Umbilical cord (tissue), 2 donors: ENCODE measurements at places on chromosomes 1 and 21. TPM values are rescaled to one million over a fixed set of nuclear protein-coding genes. Genes with fewer than 3 reads are reported as not detected.

DNA sequence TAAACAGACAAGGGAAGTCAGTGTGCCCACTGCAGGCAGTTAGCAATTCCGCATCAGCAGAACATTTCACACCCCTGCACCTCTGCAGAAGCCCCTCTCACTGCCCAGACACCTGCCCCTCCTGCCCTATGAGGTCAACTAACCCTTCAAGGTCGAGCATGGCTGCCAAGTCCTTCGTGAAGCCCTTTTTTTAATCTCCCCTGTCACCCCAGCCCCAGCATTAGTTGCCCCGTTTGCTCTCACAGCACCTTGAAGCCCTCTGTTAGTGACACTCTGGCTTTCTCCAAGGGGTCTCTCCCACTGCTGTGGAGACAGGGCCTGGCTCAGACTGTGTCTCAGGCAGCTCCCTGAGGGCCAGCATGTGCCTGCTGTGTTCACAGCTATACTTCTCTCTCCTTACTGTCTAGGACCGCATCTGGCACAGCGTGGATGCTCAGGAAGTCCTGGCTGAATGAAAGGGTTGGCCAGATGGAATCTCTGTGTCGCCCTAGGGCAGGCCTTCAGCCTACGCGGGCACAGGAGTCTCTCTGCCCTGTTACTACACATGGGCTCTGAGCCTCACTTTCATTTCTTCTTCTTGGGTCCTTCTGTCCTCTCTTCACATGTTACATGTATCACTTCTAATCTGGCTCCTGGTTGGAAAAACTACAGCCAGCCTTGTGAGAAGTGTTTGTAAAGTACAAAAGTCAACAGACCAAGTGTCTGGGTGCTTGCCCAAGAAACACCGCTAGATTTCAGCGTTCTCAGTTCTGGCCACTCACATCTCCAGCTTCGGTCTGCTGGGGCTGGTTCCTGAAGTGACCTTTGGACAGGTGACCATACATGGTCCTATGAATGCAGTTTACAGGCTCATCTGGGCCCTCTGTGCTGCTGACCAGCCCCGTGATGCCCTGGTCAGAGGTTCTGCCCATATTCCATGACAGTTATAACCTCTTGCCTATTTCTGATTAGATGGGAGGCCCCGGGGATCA, 19.7 kb downstream of the SLC2A1 start:
- DNase-seq: no peak

GRCh38 chr1:60277269-60277668, 203.7 kb upstream of the C1orf87 start:
- no peak for DNase-seq

GRCh38 chr1:103146166-103146565, 37.8 kb upstream of the COL11A1 start:
- no peak for DNase-seq

GRCh38 chr21:42671778-42672593, 18.6 kb downstream of the PDE9A start:
- DNase-seq: peak; percentile 73

DNA sequence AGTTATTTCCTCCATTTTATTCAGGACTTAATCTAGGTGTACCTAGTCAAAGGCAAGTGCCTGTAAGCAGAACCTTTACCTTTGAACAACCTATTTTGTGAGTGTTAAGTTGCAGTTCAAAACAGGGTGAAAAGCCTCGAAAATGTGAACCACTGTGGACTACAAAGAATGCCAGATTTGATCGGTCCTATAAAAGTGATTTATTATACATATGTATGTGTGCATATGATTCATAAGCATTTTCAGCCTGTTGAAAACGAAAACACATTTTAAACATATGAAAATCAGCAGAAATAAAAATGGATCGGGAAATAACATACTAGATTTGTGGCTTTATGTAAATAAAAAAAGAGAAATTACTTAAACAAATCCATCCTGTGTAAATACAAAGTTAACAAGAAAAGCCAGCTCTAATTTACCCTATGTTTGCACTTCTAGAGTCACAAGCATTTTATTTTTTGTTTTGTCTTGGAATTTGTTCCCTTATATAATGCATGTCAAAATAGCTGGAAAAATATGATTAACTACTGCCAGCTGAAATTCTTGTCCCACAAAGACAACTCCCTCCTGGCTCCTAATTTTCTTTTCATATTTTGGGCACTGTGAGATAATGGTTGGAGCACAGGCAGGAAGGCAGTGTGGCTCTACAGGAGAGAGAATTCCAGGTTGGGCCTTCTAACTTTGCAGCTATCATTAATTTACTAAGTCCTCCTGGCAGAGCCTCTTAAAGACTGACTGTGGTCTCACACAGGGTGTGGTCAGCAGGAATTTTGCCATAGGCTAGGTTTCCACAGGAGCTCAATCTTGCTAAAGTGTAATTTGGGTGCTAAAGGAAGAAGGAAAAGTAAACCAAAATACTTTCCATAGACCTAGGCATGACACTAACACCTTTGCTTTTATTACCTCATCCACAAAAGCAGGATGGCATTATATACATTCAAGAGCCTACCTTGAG, 70.2 kb upstream of the CDC42BPA start:
- peak; percentile 9 for DNase-seq

GRCh38 chr1:15522551-15522950, 1.5 kb downstream of the CASP9 start:
- DNase-seq: no peak

DNA sequence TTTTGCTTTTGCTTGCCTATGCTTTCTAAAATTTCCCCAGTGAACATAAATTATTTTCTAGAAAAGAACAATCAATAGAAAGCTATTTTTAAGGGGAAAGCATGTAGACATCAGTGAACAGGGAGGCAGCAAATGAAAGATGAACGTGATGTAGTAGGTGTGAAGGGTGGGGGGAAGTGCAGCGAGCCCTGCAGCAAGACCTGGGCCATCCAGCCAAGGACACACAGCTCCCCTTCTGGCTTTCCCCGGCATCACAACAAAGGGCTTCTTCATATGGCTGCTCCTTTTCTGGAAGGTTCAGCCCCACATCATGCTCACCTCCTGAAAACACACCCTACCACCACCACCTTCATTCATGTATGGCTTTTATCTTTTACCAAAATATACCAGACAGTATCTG, 109.2 kb upstream of the ETS2 start:
- DNase-seq: no peak

UBASH3A gene
- 1.9 TPM for total RNA-seq

OR10Z1 gene
- 3.6 TPM for total RNA-seq

CCDC18 gene
- 2.4 TPM for total RNA-seq

MYOM3 gene
- 5.3 TPM for total RNA-seq

SELENON gene
- 17.8 TPM for total RNA-seq

NR0B2 gene
- not detected for total RNA-seq

CIART gene
- total RNA-seq: 3.4 TPM
